Fibroblast of skin of right quadriceps (primary cell): ENCODE measurements at places on chromosomes 12 and 14.
A peak's percentile ranks its signal among the peaks of the same experiment; 100 is the strongest.

DNA sequence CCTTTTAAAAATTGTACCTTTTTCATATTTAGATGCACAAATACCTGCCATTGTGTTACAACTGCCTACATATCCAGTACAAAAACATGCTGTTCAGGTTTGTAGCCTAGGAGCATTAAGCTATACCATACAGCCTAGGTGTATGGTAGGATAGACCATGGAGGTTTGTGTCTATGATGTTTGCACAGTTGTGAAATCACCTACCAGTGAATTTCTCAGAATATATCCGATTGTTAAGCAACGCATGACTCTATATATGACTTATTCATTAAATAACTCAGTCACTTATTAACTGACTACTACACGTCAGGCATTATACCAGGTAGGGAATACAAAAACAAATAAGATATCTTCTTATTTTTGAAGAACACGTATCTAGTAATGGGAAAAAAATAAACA, 26.2 kb upstream of the ETNK1 start:
- DNase-seq = no peak

DNA sequence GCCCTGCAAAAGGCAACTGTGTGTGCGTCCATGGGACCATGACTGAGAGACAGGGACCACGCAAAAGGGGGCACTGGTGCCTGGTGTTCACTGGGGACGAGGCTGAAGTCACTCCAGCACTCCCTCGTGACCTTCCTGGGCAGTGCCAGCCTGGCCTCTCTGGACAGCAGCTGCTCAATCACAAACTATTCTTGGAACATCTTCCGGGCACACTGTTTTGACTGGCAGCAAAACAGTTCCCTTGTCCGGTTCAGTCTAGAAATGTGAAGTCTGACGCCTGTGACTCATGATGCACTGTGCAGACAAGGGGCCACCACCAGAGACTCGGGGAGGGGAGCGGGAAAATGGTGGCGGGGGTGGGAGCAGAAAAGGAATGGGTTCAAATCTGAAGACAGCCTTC, 20.8 kb downstream of the SNRNP35 start:
- DNase-seq = no peak

DNA sequence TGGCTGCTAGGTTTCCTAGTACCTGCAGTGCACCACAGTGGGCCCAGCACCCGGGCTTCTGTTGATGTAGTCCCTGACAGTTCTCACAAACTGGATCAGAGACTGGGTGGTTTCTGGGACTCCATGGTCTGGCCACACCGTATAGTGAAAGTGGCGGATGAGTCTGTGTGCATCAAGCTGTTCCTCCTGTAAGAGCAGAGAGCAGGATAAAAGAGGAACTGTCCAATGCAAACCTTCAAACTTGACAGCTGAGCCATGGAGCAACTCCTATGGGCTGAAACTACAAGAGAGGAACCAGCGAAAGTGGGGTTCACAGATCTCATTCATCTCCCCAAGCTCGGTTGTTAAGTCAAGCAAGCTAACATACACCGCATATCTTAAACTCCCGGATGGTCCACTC, 102.8 kb downstream of the PTPRB start:
- no peak for DNase-seq

DNA sequence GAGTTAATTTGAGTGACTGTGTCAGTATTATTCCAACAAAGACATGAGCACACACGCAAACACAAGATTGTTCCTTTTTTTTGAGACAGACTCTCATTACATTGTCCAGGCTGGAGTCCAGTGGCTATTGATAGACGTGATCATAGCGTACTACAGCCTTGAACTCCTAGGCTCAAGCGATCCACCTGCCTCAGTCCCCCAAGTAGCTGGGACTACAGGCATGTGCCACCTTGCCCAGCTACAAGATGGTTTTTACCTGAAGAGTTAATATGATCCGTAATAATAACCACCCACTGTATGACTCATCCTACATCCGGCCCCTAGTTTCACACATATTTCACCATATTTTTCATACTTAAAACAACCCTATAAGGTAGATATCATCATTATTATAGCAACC, 26.8 kb downstream of the BCAT1 start:
- no peak for DNase-seq

DNA sequence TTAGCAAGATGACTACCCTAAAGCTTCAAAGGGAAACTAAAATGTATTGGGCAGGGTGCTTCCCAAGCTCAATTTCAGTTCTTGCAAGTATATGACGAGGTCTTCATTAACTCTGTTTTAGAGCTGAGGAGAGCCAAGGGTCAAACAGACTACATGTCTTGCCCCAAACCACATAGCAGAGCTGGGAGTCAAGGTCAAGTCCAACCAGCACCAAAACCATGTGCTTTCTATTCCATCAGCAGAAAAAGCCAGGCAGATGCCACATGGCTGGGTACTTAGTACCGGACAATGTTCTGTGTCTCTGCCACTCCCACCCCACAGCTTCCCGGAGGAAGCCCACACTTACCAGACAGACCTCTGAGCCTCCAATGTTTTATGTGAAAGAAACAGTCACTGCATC, 17.6 kb downstream of the NID2 start:
- DNase-seq = no peak

DNA sequence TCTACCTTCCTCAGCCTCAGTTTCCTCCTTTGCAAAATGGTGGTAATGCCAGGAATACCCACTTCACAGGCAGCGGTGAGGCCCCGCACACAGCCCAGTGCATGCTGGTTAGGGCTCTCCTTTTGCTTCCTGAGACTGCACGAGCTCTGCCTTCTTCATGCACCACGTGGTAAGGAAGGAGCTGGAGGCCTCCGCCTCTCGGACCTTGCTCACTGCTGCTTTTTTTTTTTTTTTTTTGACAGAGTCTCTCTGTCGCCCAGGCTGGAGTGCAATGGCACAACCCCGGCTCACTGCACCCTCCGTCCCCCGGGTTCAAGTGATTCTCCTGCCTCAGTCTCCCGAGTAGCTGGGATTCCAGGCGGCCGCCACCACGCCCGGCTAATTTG, 18.1 kb downstream of the TAMALIN start:
- no peak for DNase-seq

GRCh38 chr12:104921340-104921739, 36.8 kb downstream of the SLC41A2 start:
- DNase-seq = no peak

DNA sequence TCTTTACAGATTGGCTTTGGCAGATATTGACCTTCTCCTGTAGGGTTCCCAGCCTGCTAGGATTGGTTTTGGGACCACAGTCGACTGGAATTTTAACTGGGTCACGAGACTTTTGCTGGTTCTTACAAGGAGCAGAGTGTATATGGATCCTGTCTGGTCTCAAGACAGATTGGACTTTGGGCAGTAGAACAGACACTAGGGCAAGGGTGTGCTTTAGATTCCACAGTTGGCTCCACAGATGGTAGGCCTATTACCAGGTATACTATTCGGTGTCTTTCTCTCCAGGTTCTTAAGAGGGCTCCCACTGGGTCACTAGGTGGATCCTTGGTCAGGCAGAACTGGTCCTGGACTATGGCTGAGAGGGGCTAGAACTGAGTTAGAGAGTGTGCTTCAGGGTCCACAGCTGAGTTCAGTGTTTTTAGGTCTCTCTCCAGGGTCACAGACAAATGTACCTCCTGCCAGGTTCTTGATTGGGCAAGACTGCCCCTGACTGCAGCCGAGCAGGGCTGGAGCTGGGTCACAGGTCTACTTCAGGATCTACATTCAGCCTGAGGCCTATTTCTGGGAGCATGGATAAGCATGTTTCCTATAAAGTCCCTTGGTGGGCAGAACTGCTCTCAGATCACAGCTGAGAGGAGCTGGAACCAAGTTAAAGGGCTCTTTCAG, 460.2 kb downstream of the TMEM117 start:
- no peak for DNase-seq

DNA sequence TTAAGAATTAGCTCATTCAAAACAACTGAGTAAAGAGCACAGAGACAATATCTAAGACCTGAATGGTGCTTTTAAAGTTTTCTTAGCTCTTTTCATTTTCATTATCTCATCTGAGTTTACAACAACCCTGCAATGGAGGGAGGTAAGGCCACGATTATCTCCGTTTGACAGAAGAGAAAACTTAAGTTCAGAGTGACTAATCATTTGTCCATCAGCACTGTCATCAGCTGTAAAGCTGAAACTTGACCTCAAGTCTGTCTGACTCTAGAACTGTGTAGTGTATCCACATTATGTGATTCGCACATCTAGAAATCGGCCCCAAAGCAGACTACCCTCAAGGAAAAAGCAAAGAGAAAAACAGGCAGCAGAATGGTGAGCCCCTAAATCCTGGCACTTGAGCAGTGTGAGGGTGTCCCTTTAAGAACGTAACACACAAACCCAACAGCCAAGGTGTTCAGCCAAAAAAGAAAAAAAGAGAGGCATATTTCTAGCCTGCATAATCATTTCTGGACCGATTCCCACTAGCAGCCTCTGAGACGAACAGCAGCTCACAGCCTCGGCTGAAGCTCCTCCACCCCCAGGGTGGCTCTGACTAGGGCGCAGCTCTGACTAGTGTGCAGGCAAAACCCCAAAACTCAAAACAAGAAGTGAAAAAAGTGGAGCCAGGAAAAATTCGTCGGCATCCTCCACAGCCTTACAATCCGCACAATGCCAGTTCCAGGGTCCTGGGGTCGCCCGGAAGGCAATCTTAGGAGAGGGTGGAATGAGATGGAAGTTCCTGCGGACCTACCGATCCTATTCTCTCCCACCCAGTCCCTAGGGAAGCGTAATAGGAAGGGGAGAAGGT, 1.6 kb downstream of the STXBP6 start:
- peak; percentile 78 for DNase-seq

- no peak for DNase-seq
Measured at GRCh38 chr12:76757694-76758093, 6.2 kb upstream of the ZDHHC17 start.

DNA sequence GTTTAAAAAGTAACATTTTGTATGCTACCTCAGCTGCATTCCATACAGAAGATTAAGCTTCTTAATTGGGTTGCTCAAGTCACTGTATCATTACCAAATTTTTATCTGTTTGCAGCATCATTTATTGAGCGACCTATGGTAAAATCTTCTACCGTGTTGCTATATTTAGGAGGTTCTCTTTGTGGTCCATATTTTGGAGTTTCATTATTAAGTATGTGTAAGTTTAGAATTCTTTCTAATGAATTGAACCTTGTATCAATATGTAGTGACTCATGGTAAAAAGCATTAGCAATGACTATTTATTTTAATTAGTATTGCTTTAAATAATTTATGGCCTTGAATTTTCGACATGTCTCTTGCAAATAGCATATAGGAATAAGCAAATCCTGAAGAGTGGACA, 42.2 kb downstream of the CSRP2 start:
- DNase-seq = no peak

DNA sequence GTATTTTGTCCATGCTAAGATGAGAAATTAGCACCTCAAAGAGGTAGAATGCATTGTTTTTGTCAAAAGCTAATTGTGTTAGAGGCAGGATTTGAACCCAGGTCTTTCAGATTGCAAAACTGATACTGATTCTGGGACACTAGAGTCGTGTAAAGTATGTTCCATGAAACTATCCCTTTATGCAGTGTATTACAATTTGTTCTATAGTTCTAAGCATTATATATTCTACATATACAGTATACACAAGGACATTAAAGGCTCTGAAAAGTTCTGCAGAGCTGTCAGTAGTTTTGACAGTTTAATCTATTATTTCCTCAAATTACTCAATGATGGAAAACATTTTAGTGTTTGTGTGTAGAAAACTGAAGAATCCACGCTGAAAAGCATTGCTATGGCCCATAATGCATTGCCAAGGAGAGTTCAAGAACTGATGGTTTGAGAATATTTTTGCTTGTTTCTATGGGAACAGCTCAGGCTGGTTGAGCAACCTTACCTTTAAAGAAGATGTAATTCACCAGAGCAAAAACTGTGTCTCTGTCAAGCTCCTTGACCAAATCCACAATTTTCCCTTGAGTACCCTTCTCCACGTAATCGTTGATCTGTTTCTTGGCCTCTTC, 6.2 kb downstream of the SERPINA1 start:
- no peak for DNase-seq

DNA sequence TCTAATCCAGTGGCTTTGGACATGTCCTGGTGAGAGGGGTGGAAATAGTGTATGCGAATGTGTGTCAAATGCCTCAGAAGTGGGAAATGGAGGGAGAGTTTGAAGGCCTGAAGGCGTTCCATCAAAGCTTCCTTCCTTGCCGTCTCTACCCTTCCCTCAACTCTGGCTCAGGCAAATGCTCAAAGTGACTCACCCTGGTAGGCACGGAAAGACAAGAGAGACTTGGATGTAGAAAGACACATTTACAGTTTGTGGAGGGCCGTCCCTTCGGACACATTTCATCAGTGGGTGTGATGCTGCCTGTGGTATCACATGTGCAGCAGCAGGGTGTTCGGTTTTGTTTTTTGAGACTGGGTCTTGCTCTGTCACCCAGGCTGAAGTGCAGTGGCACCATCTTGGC, 36.7 kb downstream of the CHST11 start:
- no peak for DNase-seq

GRCh38 chr14:56552615-56553014, 27.0 kb upstream of the TMEM260 start:
- no peak for DNase-seq

- no peak for DNase-seq
Measured at GRCh38 chr14:92253381-92253894, 69.5 kb upstream of the SLC24A4 start.

DNA sequence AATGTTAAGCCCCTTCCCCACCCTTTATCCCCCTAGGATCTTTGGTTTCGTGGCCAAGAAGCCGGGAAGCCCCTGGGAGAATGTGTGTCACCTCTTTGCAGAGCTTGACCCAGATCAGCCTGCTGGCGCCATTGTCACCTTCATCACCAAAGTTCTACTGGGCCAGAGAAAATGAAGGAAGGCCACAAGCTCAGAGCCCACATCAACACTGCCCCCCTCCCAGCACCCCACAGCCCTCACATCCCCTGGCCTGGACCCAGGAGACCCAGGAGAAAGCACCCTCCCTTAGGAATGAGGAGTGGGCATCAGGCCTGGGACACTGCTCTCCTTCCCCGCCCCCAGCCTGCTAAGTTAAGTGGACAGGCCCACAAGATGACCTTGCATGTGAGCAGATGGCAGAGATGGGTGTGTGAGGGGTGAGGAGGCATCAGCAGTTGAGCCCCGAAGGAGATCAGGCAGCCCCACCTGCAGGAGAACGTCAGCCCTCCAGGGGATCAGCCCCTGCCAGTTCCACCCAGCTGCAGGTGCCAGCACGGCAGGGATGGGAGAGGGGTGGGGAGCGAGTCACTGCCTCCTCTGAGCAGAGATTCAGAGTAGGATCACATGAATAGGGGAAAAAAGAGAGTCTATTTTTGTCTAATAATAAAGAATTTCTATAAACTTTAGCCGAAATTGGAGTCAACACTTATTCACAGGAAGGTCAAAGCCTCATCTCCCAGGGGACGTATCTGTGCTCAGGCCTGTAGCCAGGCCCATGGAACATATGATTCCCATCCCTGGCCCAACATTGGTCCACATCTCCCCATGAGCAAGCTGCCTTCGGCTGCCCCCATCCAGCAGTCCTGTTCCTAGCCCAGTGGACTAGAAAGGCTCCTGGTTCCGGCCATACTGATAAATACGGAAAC, 14.1 kb downstream of the TNS2 start:
- DNase-seq = peak; percentile 70

GRCh38 chr12:90924406-90924805, 30.6 kb downstream of the CCER1 start:
- DNase-seq = no peak
